ENCODE measurements at places on chromosomes 1 and 21.

DNA sequence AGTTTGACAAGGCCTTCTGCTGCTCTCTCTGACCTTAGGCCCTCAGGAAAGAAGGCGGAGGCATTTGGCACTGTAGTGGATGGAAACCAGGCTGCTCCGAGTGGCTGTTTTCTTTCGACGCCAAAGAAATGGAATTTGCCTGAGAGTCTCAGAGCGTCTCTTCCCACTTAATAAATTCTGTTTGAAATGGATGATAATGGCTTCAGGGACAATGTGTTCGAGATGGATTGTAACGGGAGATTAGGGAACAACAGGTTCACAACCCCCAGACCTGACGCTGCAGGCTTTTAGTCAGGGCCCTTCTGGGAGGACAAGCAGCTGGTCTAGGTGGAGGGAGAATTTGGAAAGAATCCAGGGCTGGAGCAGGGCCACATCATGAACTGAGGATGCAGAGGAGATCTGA is 58.6 kb downstream of the TLR5 start:
- no peak for DNase-seq

DNA sequence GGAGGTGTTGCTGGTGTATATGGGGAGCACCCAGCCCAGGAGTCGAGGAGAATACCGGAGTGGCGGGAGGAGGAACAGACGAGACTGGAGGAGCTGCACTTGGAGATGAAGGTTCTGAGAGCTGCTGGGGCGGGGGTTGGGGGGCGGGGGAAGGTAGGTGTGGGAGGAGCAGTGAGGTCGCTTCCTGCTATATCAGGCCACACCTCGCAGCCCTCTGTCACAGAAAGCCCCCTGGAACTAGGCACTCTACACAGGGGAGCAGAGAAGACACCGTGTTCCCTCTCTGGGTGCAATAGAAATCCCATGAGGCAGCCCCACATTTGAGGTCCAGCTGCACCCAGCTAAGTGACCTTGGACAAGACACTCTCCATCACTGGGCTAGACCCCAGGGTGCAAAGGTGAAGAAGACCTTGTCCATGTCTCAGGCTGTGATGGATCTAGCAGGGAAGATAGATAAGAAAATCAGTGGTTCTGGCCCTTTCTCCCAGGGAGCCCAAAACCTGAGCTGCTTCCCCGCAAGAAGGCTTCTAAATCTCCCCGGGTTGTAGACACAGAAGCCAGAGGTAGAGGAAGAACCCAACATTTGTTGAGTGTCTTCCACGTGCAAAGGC is 155.8 kb upstream of the EDN2 start:
- DNase-seq: no peak

GRCh38 chr1:8736927-8737326 is 80.5 kb downstream of the RERE start:
- no peak for DNase-seq

- DNase-seq: no peak
These were observed 139.4 kb downstream of the DHRS3 start for GRCh38 chr1:12478612-12478985.

DNA sequence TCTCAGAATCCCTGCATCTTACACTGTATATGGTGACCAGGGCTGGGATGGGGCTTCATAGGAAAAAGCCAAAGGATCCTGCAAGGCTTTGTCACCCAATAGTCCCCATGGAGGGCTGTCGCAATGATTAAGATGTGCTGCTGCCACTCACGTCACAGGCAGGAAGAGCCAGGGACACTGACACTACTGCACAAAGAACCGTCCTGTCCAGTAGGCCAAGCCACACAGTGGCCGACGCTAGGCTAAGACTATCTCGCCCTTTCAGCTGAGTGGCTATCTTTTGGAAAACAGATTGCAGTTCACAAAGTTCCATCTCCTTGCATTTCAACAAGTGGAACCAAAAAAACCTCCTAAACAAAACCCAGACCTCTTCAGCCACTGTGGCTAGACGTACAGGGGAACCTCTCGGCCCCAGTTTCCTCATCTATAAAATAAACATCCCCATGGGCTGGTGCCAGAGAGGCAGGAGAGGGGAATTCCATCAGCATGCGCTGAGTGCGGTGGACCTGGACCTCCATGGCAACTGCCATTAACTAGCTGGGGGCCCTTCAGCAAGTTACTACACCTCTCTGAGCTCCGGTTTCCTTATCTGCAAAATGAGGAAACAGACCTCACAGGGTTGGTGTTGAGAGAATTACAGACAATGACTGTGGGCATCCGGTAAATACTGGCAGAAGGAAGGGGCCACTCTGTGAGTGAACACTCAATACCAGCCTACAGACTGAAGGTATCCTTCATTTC is 8.7 kb downstream of the CAPZB start:
- no peak for DNase-seq

GRCh38 chr1:17119076-17119772 is at the start of gene PADI2:
TSS of gene PADI2 (minus strand) at chr1:17119451. CDS start at chr1:17119371, 80 bp downstream.
- no peak for DNase-seq

DNA sequence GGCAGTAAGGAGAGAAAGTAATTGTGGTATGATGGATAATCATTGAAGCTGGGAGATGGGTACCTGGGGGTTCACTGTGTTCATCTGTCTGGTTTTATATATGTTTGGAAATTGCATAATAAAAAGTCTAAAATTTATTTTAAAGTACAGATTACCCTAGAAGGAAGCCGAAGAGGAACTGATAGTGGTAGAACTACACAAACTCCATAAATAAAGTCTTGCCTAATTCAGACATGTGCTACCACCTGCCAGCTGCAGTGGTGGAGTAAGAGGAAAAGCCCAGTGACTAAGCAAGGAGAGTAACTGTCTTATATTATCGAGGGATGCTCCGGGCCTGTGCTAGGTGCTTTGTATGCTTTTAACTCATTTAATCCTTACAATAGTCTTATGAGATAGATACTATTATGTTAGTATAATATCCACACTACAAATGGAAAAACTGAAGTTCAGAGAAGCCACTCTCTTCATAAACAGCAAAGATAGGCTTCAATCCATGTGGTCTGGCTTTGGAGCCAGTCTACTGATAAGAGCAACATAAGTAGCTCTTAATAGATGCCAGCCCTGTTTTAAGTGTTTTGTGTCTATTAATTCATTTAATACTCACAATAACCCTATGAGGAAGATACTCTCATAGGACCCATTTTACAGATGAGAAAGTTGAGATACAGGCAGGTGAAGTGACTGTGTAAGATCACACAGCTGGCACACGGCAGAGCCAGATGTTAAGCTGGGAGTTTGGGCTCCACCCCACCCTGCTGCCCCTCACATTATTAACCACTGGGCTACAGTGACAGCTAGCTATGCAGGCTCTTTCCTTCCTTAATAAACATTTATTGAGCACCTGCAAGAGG is 56.8 kb upstream of the HNRNPU start:
- no peak for DNase-seq

DNA sequence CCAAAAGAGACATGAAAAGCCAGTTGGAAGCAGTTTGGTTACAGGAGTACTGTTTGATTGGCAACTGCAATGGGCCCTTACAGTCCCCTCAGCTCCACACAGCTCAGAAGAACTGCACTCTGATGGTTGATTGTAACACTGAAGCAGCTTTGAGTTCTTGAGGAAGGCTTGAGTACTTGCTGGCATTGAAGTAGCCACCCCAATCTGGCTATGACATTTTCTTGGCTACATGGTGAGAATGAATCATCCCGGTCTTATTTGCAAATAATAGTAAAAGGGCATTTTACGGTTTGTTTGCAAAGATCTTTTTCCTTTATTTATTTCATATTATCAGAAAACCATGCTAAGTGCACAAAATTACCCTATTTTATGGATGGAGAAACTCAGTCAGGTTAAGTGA is 159.7 kb upstream of the BEND5 start:
- no peak for DNase-seq

DNA sequence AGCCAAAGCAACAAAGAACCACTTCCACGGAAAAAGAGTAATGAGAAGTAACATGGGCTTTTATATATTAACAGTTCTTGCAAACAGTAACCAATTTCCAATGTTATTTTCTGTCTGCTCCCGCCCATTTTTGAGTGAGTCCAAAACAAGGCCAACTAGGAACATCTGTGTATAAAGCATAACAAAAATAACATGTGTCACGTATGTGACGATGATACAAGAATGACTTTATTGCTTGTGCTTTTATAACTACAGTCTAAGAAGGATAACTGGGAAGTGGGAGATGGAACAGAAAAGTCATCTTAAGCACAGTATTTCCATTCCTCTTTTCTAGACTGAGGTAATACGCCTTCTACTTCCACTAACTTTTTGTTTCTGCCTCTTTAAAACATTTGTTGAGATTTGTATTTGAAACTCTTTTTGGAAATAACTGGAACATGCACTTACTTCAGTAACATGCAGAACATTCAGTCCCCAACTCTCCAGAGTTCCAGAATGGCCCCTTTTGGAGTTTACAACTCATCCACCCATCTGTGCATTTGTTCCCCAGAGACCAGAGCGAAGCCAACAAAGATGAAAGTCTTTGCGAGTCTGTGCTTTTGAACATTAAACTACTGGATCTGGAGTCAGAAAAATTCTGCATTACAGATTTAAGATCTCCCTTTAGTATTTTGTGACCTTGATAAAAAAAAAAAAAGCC is 143.0 kb upstream of the ZRANB2 start:
- DNase-seq: no peak

DNA sequence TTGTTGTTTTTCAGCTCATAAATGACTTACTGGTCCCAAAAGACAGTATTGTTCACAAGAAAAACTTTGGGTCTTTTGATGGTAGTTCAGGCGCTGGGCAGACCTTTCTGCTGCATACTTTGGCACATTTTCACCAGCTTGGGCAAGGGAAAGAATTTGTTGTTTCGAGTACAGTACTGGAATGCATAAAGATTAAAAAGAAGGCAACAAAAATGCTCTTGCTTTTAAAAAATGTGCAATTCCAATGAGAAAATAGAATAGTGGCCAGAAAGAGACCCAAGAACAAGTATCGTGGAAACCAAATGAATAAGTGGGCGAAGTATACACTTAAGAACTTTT is 56.0 kb downstream of the CLIC6 start:
- no peak for DNase-seq

GRCh38 chr1:213057264-213058059 is 6.4 kb downstream of the RPS6KC1 start:
- DNase-seq: no peak

- no peak for DNase-seq
These were observed 27.2 kb downstream of the CAPN2 start for GRCh38 chr1:223739366-223740037.

GRCh38 chr21:25647647-25648046 is 8.6 kb downstream of the JAM2 start:
- no peak for DNase-seq

DNA sequence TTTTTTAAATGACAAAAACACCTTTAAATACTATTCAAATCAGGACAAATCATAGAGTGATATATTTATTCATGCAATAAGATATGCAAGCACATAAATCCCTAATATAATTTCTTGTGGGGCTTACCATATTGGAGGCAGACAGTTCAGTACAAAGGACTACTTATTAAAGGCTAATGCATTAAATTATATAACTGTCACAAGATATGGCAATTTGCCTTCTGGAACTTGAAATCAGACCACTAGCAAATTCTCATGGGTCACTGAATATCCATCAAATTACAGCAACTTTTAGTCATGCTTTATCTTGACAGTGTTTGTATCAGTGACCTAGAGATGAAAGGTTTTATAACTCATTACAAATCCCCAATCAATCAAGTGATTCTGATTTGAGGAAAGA is 54.1 kb upstream of the NCAM2 start:
- no peak for DNase-seq

DNA sequence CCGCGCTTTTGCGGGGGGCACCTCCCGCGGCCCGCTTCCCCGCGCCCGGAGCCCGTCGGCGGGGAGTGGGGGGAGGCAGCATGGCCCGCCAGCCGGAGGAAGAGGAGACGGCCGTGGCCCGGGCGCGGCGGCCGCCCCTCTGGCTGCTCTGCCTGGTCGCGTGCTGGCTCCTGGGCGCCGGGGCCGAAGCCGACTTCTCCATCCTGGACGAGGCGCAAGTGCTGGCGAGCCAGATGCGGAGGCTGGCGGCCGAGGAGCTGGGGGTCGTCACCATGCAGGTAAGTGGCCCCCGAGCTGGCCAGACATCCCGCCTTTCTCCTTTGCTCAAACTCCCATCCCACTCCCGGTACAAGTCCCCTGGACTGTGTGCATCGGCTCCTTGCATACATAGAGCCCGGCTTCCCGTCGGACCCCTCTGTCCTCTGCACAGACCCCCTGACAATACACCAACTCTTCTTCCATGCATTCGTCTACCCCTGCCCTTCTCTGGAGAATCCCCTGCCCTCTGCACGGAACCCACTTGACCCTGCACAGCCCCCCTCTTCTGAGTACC is 812 bp downstream of the CACHD1 start:
- DNase-seq: no peak

DNA sequence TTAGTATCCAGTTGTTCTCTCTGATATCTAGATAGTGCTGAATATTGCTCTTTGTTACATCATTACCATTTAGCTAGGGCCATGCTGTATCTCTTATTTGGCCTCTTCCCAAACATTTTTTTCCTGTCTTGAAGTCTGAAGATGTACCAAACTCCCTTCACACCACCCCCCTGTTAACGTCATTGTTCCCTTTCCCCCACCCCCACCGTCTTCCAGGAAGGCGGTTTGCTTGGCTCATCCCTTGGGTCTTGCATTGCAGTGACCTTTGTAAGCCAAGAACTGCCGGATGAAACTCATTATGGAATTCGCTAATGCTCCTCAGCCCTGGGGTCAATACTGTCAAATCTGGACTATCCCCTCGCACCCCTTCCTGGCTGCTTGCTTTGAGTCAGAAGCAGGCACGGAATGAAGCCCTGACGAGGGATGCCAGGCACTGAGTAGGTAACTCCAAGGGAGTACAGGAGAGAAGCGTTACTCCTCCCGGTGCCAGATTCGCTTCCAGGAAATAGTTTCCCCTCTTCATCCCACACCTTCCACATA is 283.1 kb downstream of the TM2D1 start:
- DNase-seq: no peak

DNA sequence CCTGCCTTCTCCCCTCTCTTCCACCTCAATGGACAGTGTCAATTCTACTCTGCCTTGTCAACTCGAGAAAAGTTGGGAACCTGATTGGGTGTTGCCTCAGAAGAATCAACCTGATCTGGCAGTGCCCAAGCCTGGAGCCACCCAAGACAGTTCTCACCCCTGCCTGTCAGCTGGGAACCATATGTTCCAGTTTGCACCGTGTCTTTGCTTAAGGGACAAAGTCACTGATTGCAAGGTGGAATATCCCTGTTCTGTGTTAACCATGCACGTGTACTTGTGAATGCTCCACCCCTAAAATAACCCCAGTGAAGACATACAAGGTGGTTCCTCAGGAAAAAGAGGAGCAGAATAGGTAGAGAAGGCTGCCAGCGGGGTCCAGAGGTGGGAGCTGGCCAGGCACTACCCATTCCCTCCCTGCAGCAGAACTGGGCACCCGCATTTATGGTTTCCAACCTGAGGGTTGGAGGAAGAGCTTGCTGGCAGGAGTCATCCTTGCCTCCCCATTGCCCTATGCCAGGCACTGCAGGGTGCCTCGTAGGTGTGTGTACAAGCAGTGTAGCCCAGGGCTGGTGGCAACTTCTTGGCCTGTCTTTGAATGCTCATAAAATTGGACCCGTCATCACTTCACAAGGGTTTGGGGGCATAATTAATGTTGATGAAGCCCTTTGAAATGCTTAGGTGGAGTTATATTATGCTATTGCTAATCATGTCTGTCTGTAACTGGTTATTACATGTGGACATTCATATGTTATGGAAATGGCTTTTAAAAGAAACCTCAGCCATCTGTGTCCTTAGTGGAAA is 11.3 kb downstream of the NIPAL3 start:
- no peak for DNase-seq

Data from cortex of kidney (tissue), 1 donor.